ENCODE measurements at places on chromosomes 1 and 21.

- no peak for DNase-seq
These were observed 15.0 kb upstream of the KCNN3 start for GRCh38 chr1:154884869-154885701.

GRCh38 chr1:25487628-25488027, 55.8 kb upstream of the LDLRAP1 start:
- no peak for DNase-seq

GRCh38 chr1:15777909-15778707, 19.5 kb downstream of the FBLIM1 start:
- no peak for DNase-seq

- no peak for DNase-seq
These were observed 15.1 kb downstream of the THBS3 start for GRCh38 chr1:155192346-155193274.

GRCh38 chr1:32066489-32066873, 6.3 kb upstream of the TMEM39B start:
- peak; percentile 35 for DNase-seq

DNA sequence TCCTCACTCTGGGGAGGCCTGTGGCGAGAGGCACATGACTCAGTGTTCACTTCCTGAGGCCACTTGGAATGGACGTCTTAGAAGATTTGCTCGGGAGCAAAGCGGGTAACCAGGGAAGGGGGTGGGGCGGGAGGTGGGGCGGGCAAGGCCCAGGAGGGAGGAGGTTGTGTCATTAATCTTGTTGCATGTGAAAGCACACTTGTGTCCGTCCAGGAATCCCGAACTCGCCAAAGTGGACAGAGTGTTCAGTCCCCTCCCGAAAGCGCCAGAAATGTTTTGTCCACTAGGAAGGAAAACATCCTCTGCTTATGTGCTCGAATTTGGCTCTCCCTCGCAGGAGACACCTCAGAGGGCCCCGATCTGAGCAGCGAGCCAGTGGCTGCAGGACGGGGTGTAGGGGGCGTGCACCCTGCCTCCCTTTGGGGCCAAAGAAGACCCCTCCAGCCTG, 84.2 kb downstream of the SPSB1 start:
- DNase-seq: no peak

DNA sequence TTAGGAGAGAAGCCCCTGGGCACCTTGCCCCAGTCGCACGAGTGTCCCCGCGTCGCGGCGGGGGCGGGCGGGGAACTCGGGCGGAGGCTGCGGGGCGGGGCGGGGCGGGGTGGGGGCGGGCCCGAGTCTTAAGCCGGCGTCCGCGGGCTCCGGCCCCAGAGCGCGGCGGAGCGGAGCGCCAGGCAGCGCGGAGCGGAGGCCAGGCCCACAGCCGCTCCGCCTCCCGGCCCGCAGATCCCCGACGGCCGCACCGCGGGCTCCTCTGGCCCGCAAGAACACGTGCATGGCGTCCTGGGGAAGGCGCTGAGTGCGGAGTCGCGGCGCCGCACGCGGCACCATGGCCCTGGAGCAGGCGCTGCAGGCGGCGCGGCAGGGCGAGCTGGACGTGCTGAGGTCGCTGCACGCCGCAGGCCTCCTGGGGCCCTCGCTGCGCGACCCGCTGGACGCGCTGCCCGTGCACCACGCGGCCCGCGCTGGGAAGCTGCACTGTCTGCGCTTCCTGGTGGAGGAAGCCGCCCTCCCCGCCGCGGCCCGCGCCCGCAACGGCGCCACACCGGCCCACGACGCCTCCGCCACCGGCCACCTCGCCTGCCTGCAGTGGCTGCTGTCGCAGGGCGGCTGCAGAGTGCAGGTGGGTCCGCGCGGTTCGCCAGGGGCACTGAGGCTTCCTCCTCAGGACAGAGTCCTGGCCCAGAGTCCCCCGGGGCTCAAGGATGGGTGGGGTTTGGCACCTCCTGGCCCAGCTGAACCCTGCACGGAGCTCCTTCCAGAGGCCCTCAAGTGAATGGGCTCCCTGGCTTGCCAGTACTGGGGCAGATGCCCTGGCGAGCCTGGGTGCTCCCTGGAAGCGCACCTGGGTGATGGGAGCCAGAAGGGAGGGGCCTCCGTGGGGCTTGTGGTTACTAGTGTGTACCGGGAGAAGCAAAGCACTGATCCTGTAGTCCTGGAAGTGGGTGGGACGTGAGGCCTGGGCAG, at the start of gene ESPN:
Gene ESPN, plus strand, starts transcription at position 158 of the 975 bp plus-strand sequence. Its CDS starts 180 bp downstream, at position 338.
- no peak for DNase-seq

GRCh38 chr1:220748089-220748934, at the start of gene MTARC2:
Gene MTARC2, plus strand, starts transcription at chr1:220748322. Its CDS starts 210 bp downstream, at chr1:220748532.
- DNase-seq: peak; percentile 40

DNA sequence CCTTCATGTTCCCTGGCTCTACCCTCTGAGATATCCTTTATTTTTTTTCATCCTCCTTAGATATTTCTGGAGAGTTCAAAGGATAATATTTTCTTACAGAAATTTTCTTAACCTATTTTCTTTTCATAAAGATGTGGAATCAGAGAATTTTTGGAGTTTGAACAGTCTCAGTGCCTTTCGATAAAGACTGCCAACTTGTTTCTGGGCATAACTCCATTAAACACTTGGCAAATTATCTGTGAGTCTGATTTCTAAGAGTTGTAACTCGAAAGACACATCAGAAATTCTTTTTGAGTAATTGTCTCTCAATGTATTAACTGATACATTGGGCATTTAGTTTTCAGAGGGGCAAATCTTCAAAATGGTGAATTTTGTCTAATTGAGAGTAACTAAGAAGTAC, 1255.6 kb downstream of the NCAM2 start:
- DNase-seq: no peak

DNA sequence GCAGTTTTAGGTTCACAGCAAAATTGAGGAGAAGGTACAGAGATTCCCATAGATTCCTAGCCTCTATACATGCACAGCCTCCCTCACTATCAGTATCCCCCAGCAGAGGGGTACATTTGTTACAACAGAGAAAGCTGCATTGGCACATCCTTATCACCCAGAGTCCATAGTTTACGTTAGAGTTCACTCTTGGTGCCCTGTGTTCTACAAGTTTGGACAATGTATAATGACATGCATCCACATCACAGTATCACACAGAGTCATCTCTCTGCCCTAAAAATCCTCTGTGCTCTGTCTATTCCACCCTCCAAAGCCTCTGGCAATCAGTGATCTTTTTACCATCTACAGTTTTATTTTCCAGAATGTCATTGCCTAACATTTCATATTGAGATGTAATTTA, 22.3 kb upstream of the RGS16 start:
- DNase-seq: no peak

- no peak for DNase-seq
These were observed 106.6 kb upstream of the TMPRSS2 start for GRCh38 chr21:41614511-41614910.

- DNase-seq: no peak
These were observed 1.9 kb downstream of the ANKRD34A start for GRCh38 chr1:145962157-145963102.

DNA sequence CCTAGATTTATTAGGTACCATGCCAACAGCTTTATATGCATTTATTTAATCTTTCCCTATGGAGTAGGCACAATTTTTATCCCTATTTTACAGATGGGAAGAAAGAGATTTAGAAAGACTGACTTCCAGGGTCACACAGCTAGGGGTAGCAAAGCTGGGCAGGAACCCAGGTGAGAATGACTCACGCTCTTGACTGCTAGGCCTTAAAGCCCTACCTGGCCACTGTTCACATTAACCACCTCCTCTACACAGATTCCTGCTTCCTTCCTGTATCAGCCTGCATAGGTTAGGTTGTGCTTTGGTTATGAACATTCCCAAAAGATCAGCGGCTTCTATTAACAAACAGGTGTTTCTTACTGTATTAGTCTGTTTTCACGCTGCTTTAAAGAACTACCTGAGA, 53.2 kb downstream of the DNAJC6 start:
- DNase-seq: no peak

GRCh38 chr1:6691507-6691906, 10.1 kb downstream of the DNAJC11 start:
- no peak for DNase-seq

GRCh38 chr1:160342526-160342925, 524 bp downstream of the COPA start:
- DNase-seq: no peak

Data from fibroblast of the conjunctiva (primary cell).